ENCODE measurements at places on chromosomes 7 and 10.

DNA sequence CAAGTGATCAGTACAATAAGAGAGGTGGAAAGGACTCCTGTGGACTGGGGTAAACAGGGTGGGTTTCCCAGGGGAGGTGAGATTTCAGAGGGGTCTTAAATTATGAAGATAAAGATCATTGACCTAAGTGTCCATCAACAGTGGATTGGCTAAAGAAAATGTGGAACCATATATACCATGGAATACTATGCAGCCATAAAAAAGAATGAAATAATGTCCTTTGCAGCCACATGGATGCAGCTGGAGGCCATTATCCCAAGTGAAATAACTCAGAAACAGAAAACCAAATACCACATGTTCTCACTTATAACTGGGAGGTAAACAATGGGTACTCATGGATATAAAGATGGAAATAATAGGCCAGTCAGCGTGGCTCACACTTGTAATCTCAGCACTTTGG, 28.9 kb upstream of the CUX1 start:
- no peak for DNase-seq

DNA sequence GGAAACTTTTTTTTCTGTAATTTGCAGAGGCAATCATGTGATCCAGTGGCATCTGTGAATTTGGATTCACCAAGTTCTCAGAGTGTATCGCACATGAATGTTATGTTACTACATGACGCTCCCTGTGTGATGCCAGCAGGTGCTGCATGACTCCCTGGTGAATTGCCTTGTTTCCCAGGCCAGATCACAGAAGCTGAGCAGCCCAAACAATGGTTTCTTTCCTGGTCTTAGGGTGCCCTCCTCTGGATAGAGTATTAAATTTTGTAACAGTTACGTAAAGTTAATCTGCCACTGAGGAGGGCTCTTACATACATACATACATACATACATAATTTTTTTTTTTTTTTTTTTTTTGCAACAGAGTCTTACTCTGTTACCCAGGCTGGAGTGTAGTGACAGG, 3.6 kb downstream of the ZSCAN21 start:
- peak; percentile 49 for DNase-seq

GRCh38 chr7:127322832-127323493, 69.5 kb downstream of the ZNF800 start:
- no peak for DNase-seq

- no peak for DNase-seq
These were observed 134.0 kb downstream of the CD36 start for GRCh38 chr7:80772347-80772993.

- peak; percentile 82 for DNase-seq
These were observed 63.2 kb downstream of the MKI67 start for GRCh38 chr10:128062881-128063563.

DNA sequence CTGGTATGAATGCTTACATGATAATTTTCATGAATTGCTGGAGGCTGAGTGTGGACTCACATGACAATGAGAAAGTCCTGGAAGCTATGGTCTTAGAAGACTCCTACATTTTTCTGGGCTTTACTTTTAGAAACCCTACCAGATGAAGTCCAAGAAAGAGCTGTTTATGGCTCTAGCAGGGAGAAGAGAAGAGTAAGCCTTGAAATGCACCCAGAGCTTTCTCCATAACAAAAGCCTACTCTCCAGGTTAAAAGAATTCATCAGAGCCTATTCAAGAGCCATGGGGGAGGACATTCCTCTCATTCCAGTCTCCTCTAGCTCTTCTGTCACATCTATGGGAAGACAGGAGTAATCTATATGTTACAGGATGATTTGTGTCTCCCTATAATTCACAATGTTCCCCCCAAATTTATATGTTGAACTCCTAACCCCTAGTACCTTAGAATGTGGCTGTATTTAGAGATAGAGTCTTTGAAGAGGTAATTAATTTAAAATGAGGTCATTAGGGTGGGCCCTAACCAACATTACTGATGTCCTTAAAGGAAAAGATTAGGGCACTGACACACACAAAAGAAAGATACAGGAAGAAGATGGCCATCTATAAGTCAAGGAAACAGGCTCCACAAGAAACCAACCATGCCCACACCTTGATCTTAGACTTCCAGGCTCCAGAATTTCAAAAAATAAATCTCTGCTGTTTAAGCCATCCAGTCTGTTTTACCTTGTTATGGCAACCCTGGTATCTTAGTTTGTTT, 193.8 kb upstream of the PTER start:
- DNase-seq = no peak

- DNase-seq = no peak
These were observed 18.7 kb downstream of the CLIP2 start for GRCh38 chr7:74307738-74308505.

GRCh38 chr7:34277016-34277802, 371.9 kb downstream of the BMPER start:
- DNase-seq = no peak

DNA sequence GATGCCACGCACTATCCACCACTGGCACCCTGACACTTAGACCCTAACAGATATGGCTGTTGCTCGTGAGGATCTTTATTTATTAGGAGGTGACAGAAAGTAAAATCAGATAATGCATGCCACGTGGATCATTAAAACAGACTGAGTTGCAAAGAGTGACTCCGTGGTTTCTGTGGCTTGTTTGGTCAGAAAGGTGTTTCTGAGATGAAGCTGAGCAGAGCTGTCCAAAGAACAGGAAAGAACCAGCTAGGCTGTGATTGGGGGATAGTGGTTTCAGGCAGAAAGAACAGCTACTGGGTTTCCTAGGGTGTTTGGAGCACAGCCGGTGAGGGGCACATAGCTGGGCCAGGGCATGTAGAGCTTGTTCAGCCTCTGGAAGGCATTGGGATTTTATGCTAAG, 34.4 kb downstream of the CSGALNACT2 start:
- DNase-seq = no peak

GRCh38 chr7:148371280-148371937, 219.2 kb upstream of the C7orf33 start:
- DNase-seq = no peak

DNA sequence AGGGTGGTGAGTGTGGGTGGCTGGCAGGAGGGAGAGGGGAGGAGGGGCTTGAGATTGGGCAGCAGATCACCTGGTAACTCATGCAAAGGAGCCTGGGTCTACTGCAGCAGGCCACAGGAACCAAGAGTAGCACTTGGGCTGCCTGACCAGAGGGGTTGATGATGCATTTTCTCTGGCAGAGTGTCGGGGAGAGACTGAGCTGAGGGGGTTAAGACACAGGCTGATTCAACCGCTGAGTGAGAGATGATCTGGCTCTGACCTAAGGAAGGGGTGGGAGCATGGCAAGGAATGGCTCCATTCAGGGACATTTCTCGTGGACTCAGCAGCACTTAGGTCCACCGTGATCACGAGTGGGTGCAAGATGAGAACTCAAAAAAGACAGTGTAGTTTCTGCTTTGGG, 115.5 kb upstream of the STK17A start:
- DNase-seq = no peak

DNA sequence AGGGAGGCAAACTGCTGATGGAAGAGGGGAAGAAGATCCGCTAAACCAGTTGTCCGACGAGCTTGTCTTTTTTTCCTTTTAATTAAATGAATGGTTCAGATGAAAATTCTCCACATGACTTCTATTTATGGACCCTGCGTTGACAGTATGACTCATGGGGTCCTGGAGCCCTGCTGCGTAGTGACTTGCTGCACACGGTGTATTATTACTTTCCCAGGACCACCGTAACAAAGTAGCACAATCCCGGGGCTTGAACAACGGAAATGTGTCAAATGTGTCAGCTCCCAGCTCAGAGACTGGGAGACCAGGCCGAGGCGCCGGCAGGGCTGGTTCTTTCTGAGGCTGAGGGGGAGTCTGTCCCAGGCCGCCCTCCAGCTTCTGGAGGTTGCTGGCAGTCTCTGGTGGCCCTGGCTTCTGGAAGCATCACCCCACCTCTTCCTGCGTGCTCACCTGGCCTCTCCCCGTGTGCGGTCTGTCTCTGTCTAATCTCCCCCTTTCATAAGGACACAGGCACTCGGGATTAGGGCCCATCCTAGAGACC, 33.8 kb upstream of the MNX1 start:
- DNase-seq = no peak

- no peak for DNase-seq
These were observed 230.9 kb downstream of the MAD1L1 start for GRCh38 chr7:2001601-2002442.
